Chondrocyte (in vitro differentiated cells): ENCODE measurements at places on chromosomes 6 and 20. TPM values are rescaled to one million over a fixed set of nuclear protein-coding genes. Genes with fewer than 3 reads are reported as not detected.

GRCh38 chr6:22448291-22448711, 121.1 kb upstream of the HDGFL1 start:
- no peak for DNase-seq

DNA sequence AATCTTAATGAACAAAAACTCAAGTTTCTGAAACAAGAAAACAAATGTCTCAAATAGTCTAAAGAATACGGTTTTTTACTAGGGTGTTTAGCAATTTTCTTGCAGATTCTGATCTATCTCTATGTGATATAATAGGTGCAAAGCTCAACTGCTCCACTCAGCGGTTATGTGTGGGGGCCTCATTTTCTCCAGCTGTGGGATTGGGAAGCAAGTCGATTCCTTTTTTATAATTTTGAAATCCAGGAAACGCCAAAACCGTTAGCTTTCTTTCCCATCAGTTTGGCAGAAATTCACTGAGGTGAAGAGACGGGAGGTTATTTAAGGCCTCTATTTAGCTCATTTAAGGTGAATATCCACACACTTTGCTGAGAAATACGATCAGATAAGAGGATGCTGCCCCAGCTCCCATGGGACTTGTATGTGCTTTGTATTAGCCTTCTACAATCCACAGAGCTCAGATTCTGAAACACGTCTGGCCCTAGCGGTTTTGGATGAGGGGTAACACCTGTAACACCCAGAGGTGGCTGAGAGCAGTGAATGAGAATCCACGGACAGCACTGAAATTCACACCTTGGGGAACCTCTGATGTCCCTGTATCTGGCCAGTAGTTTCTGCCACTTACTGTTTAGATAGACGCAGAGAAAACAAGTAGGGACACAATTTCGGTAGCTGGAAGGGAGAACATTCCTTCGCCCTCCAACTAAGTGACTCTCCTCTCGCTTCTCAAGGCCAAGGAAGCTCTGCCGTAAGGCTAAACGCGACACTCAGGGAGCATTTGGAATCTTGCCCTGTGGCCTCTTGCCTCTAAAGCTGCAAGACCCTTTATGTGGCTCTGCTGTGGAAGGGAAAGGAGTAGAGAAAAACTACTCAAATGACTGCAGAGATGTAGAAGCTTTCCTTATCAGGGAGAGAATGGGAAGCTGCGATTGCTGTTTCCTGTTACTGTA, 6.5 kb upstream of the BCAS4 start:
- peak; percentile 8 for DNase-seq

DNA sequence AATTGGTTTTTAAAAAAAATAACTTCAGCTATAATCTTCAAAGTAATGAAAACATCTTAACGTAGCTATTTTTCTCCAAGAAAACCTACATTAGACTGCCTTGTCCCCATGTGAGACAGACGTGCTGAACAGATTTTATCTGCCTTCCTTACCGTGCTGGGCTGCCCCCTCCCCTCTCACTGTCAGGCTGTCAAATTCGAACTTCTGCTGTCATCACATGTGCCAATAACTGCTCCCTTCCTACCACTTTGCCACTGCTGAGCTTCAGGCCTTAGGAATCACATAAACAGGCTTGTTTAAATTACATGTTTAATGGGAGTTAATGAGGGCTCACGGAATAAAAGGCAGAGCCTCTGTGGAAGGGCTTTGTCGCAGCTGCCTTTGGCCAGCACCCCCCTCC, 77.0 kb upstream of the NHSL1 start:
- no peak for DNase-seq

GRCh38 chr6:68339488-68340131, 295.5 kb upstream of the ADGRB3 start:
- no peak for DNase-seq

DNA sequence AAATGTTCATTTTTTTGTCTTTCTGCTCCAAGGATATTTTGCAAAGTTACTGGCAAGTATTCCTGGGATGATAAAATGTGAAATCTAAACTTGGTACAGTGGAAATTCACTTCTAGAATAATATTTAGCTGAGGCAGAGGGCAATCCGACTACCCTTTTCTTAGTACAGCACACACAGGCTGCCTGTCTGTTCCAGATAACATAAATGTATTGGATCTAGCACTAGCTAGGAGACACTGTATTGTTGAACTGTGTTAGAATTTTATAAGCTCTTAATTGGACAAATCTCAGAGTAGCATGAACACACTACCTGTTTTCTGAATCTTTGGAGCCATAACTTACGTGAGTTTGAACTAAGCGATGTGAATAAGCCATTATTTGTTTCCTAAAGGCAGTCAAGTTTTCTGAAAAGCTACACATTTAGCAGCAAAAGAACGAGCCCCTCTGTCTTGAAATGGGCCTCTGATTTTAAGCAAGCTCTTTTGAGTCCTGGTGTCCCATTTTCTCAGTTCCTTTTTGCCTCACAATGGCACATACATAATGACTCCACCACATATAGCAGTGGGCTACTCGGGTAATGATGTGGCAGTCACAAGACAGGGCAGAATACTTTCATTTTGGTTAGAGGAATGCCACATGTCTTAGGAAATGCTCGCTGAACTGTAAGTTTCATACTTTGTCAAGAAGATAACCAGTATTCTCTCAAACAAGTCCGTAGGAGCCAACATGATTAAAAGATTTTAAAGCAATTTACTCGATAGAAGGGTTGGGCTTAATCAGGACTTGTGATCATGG, 116.5 kb upstream of the ESR1 start:
- DNase-seq = no peak

GRCh38 chr6:144127097-144127496, 23.2 kb upstream of the STX11 start:
- no peak for DNase-seq

DNA sequence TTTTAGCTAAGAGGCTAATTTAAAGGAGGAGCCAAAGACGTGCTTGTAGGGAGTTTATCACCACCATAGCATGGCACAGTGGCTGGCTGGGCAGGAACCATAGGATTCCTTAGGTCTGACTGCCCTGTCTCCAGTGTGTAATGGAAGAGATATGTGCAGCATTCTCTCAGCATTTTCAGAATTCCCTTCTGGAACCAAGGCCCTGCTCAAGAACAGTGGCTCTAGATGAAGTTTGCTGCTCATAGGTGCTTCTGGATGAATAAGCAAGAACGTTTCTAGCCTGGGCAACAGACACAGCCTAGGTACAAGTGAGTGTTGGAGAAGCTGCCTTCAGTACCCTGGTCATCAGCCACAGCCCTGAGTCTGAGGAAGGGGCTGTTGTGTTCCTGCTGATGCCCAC, 69.1 kb downstream of the LCA5 start:
- no peak for DNase-seq

GRCh38 chr20:10379761-10380160, 54.3 kb downstream of the MKKS start:
- DNase-seq = no peak

DNA sequence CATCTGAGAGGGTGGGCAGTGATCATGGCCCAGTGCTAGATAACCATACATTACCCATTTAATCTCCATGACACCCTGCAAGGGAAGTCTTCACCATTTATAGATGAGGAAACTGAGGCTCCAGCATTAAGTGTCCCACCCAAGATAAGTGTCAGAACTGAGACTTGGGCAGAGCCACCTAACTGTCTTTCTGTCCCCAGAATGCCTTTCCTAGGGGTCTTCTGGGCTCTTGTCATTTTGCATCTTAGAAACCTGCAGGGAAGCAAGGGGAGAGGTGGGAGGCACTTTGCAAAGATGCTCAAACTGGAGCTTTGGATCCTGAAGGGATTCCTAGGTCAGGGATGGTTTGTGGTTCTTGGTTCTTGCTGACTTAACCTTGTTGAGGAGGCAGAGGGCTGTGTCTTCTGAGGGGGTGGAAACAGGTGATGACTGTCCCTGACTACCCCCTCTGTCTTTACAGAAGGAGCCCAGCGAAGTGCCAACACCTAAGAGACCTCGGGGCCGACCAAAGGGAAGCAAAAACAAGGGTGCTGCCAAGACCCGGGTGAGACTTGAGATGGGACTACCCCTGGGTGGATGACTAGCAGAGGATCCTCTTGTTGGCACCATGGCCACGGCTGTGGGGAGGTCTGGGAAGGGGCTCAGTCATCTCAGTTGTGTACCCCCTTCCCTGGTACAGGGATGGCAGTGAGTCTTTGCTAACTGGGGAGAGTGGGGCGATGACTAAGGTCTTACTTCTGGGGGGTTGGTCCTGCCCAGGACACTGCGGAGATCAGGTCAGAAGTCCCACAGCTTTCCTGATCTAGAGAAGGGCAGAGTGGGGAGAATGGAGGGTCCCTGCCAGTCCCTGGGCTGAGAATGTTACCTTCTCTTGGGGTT, 5.8 kb downstream of the HMGA1 start:
- peak; percentile 82 for DNase-seq

DNA sequence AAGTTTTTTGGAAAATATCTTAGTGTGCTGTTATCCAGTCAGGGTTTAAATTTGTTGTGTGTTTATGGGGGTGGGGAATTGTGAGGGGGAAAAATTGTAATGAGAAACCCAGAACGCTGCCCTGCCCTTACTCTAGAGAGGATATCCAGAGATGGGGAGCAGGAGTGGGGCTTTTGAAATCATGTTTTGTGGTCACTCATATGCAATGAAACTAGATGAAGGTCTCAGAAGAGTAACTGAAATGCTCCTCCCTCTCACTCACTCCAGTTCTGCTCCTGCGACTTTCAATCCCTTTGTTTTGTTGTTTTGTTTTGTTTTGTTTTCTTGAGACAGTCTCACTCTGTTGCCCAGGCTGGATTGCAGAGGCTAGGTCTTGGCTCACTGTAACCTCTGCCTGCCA, 100.0 kb downstream of the CRYBG1 start:
- no peak for DNase-seq

DNA sequence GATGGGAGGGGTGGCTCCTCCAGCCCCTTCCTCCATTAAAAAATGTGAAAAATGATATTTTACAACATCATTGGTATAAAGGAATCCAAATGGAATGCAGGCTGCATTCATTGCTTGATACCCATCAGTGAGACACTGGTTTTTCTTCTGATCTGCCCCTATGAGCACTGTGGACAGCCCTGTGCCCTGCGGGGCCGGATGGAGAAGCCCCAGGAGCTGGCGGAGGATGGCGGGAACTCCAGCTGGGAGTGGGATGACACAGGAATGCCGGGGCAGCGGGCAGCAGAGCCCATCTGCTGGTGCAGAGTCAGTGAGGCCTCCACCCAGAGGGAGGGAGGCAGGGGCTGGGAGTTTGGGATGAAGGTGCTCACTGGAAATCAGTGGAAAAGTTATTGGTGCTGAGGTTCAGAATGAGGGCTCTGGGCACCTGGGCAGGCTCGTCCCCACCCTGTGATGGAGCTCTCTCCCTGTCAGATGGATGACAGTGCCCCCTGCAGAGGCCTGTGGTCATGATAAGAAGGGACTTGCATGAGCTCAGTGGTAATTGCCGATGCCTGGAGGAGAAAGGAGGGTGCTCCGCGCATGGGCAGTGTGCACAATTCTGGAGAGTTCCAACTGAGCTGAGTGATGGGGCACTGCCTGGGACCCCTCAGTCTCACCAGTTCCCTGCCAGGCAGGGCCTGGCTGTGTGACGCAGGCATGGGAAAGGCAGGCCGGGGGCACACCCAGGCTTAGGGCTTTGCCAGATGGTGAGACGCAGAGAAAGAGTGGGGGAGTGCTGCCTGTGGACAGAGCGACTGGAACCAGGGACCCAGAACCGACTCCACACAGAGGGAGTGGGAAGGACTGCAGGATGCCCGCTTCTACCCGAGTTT, 23.2 kb downstream of the CTCFL start:
- no peak for DNase-seq

- no peak for DNase-seq
These were observed 197.6 kb upstream of the PMEPA1 start for GRCh38 chr20:57907131-57908000.

- DNase-seq = no peak
These were observed 79.0 kb downstream of the BACH2 start for GRCh38 chr6:90217506-90218127.

GRCh38 chr6:111845441-111845871, 27.8 kb downstream of the FYN start:
- DNase-seq = no peak

TCP1 gene
- 169 to 200 TPM (median 175 TPM) in 3 replicates for total RNA-seq

SRMS gene
- total RNA-seq = not detected in 3 replicates

KCNG1 gene
- total RNA-seq = 2.9 to 14.6 TPM (median 13.0 TPM) in 3 replicates

PPIL6 gene
- 2.2 to 2.7 TPM (median 2.5 TPM) in 3 replicates for total RNA-seq

HLA-G gene
- 0.30 to 0.46 TPM in 2 of 3 replicates, not detected in the other for total RNA-seq

AGPAT1 gene
- 66.7 to 77.2 TPM (median 67.0 TPM) in 3 replicates for total RNA-seq

TINAG gene
- not detected in 3 replicates for total RNA-seq

GRIK2 gene
- total RNA-seq = 8.2 to 15.8 TPM (median 8.3 TPM) in 3 replicates
